ENCODE measurements at places on chromosomes 1 and 21.

DNA sequence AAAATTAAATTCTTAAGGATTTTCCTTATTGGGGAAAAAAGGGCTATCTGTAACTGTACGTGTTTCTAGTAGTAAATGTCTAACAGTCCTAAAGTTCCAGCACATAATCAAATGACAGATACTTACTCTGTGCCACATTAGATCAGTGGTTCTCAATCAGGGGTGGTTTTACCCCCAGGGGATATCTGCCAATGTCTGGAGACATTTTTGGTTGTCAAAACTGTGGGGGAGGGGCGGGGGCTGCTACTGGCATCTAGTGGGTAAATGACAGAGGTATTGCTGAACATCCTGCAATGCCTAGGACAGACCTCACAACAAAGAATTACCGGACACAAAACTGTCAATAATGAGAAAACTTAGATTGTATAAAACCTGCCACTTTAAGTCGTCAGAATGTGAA is 33.4 kb upstream of the PTPRC start:
- DNase-seq = no peak

DNA sequence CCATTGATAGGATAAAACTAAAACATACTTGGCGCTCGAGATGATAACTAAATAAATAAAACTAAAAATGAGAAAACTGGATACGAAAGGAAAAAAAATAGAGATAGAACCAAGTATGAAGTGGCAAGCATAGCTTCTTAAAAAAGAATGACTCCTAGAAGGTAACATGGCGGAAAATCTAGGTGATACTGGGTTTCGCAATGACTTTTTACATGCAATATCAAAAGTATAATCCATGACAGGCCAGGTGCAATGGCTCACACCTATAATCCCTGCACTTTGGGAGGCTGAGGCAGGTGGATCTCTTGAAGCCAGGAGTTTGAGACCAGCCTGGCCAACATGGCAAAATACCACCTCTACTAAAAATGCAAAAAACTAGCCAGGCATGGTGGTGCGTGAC is 70.7 kb downstream of the ACBD6 start:
- DNase-seq = no peak

- DNase-seq = no peak
Measured at GRCh38 chr1:220843481-220844011, 35.7 kb upstream of the HLX start.

GRCh38 chr1:97094247-97094972 is 372.8 kb downstream of the PTBP2 start:
- no peak for DNase-seq

GRCh38 chr1:3061981-3062615 is 6.9 kb upstream of the PRDM16 start:
- DNase-seq = no peak

GRCh38 chr1:151037032-151037431 is 646 bp downstream of the BNIPL start:
- DNase-seq = no peak

DNA sequence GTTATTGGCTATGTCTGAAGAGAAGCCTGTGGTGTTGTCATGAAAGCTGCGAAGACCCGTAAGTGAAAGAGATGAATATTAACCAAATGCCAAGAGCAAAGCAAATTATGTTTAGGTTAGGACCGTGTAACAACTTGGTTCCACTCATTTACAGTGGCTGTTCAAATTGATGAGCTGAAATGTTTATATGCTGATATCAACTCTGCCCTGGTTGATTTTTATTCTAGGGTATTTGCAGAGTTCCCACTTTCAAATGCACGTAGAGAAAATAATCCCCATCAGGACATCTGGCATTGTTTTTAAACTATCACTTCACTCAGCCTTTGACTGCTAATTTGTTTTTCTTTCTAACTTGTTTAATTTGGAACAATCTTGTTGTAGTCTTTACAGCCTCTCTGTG is 581.6 kb upstream of the ADAMTS5 start:
- DNase-seq = no peak

DNA sequence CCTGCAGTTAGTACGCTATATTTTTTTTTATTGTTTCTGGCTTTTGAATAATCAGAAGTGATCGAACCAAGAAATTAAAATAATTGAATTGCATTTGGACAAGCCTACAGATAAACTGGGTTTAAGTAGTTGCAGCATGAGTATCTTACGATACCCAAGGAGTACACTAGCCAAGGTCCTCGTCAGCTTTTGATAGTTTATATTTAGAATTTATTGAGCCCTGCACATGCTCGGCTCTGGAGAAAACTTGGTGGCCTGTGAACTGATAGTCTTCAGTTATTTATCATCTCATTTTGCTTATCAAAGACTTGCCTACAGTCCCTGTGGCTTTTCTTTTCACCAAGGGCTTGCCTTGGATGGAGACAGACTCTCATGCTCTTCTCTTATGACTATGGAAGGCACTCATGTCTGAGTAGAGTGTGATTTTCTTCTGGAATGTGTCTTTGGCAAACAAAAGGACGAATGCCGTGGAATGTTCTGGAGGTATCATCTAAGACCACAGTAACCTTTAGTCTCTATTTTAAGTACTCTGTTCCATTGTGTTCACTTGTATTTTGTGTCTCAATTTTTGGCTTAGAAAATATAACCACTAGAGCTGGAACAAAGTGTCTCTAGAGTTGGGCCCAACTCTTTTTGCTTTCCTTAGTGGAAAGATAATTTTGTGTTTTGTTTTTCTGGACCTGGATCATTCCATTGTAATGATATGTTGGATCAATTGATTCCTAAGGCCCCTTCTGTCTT is 35.9 kb downstream of the BCL9 start:
- no peak for DNase-seq

DNA sequence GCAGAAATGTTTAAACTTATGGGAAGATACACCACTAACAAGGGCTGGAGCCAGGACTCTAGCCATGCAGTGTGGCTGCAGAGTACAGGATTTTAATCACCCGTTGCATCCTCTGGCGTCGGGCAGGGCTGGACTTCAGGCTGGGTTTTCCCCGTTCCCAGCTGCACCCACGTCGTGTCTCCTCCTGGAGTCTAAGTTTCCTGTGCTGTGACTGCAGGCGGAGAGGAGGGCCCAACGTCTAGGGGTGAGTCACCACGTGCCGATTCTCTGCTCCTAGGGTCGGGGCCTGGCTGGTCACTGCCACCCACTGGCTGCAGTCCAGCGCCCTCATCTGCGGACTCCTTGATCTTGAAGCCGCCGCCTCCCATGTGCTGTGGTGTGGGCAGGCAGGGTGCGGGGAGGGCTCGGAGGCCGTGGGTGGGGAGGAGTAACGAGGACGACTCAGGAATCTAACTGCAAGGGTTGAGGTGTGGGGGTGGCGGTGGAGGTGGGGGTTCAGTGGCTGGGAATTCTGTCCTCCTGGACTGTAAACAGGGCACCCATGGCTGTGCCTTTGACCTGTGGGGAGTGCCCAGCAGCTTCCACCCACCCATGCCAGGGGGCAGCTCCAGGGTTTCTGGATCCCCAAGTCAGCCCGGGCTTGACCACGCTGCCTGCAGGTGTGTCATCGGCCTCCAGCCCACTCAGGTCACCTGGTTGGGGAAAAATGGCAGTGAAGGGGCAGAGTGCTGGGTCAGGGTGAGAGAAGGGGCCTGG is 77.8 kb downstream of the ALPL start:
- DNase-seq = no peak

GRCh38 chr1:58883888-58884482 is 100.1 kb upstream of the JUN start:
- DNase-seq = no peak

DNA sequence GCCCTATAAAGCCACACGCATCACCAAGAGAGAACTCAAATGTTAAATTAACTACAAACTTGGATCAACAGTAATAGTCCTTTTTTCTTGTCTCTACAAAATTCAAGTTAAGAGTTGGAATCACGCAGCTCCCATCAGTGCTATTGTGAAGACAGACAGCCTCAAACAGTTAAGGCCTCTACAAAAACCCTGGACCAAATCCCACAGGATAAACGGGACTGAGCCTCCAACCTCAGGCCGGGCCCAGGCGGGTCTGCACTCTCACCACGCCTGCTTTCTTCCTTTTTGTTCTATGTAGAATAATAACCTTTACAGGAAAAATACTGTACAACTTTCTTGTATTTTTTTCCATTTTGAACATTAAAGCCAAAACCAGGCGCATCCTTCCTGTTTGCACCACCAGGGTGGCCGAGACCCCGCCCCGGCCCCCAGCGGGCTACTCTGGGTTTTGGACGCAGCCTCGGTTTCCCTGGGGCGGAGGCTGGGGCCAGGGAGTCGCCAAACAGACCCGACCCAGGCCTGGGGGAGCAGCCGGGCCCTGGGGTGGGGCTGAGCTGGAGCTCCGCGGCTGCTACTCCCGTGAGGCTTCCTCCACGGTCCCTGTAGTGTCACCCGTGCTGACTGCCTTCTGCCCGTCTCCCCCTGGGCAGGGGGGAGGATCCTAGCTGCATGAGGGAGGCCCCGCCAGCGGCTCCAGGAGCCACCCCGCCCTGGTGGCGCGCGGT is 158.4 kb downstream of the CASZ1 start:
- no peak for DNase-seq

GRCh38 chr21:43353282-43354025 is 73.5 kb downstream of the SIK1 start:
- DNase-seq = no peak

- DNase-seq = no peak
Measured at GRCh38 chr1:222769971-222770620, 33.1 kb downstream of the FAM177B start.

DNA sequence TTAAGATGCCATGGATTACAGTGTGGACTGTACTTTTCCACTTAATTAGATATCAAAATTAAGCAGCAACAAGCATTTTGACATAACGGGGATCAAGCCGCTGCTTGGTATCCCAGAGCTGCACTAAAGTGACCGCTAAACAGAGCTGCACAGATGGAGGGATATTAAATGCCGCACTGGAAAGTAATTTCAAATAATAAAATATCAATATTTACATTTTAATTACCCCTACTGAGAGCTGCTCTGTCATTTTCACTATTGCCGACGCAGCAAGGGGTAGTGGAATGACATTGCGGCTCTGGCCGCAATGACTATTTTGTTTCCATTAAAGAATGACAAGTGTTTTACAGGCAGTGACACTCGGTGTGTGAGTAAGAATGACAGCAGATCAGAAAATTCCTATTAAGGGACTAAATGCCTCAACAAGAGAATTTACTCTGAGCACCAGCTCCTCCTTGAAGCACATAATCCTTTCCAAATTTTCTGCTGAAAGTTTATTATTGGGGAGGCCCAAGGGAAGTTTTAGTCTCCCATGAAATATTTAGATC is 109.1 kb upstream of the USH2A start:
- no peak for DNase-seq

GRCh38 chr1:159958719-159959380 is 4.8 kb upstream of the SLAMF9 start:
- DNase-seq = no peak

- DNase-seq = no peak
Measured at GRCh38 chr1:222750651-222751050, 13.6 kb downstream of the FAM177B start.

GRCh38 chr1:157319567-157319966 is 181.4 kb upstream of the ETV3 start:
- no peak for DNase-seq

DNA sequence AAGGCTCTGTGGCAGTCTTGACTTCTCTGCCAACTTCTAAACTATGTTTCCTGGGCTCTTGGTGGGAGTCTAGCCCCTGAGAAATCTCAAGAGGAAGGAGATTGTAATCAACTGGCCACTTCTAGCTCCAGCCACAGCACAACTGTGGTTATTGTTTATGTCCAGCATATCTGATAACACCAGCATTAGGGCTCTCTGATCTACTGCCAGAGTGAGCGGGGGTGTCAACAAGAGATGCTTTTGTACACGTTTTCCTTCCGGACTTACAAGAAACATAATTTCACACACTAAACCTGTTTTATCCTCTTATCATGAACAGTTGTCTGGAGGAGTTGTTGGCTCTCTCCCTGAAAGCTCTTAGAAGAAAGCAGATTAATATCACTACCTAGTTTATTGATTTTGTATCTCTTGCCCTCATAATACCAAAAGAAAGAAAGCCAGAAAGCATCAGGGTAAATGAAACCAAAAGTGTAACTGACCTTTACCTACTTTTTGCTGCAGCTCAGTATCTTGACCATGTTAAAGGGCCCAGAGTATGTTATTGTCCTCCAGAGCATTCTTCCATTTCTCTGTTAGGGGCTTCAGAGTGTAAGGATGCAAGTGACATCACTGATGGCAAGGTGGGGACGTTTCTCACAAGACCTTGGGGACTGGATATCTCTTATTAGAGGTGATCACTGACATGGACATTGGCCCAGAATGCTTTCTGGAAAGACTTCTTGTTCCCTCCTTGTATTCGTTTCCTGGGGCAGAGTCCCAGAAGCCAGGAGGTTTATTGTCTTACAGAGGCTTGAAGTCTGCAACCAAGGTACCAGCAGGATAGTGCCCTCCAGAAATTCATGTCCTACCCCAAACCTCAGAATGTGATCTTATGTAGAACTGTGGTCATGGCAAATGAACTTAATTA is 9.6 kb upstream of the SH2D1B start:
- DNase-seq = no peak

DNA sequence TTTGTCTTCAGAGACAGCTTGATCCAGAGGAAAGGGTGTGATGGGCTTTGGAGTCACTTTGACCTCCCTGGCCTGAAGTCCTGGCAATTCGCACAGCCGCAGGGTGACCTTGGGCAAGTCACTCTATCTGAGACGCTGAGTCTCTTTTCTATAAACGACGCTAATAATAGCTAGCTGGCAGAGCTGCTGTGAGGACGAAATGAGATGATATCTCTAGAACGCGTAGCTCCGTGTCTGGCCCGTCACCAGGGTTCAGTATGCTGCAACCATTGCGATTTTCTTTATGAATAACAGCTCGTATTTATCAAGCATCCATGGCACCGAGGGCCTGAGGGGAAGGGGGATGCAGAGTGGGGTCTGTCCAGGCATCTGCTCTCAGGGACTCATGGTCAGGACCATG is 58.7 kb downstream of the IGSF21 start:
- DNase-seq = no peak

DNA sequence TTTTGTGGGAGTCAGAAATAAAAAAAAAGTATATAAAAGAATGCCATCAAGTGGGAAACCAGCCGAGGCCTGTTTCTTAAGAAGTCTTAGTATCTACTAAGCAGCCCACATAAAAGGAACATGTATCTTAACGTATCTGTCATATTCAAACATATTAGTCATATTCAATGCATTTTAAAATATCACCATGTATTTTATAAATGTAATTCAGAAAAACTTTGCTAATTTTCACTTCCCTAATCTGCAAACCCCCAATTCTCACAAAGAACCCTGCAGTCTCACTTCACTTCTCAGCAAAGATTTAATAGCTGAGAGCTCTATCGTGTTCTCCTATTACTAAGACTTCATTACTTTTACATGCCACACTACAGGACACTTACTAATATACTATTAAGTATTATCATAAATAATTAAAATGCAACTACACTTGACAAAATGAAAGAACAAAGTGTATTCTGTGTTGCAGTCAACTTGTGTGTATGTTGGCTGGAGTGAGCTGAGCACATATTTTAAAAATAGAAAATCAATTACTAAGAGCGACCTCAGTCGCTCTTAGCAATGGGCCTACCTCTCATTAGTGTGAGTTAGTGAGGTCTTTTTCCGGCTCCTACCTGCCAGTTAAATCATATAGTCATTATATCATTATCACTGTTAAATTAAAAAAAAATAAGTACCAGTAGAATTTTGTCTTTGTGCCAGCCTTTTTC is 484.3 kb downstream of the LMO4 start:
- DNase-seq = no peak

GRCh38 chr1:244218220-244218619 is 167.1 kb downstream of the ZBTB18 start:
- DNase-seq = no peak

All from activated T-helper 1 cell treated with anti-CD3 and anti-CD28 coated beads, Interleukin-12 subunit alpha, Interleukin-12 subunit beta, Interleukin-2, Interleukin-4 antibody, amounts not matched to agents 30 ng/mL and 10 ng/mL and 1 ng/mL, durations not matched to agents 14 hours and 24 hours and 36 hours (primary cell).